ENCODE measurements at places on chromosomes 7 and 10.

GRCh38 chr10:97771055-97771891 lies 526 bp downstream of the SFRP5 start:
- DNase-seq: no peak

DNA sequence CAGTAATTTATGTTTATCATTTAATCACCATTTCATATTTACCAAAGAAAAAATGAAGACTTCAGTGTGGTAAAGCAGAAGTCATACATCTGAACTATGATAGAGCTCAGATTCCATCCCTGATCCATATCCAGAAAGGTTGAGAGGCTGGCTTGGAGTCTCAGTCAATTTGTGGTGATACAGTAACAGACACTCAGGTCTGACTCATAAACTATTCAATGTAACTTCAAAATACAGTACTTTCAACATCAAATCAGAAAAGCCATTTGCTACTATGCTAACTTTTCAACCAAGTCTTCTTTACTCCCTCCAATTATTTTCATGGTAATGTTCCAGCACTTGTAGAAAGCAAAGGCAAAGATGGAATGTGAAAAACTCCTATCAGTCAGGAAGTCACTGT lies 190.4 kb downstream of the HDAC9 start:
- DNase-seq: no peak

DNA sequence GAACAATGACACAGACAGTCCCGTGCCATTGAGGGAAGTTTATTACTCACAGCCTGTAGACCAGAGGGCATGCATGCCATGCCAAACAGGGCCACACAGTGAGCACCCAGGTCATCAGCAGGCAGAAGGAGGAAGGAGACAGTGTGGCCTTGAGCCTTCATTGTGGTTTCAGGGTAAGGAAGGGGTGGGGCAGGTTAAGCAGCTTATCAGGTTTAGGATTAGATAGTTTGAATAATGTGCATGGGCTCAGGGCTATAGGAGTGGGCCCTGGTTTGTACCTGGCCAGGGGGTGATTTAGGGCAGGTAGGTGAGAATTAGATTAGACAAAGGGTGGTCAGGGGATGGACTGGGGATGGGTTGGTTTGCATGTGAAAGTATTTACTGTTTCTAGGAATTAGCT lies 67.9 kb downstream of the ADCY1 start:
- no peak for DNase-seq

DNA sequence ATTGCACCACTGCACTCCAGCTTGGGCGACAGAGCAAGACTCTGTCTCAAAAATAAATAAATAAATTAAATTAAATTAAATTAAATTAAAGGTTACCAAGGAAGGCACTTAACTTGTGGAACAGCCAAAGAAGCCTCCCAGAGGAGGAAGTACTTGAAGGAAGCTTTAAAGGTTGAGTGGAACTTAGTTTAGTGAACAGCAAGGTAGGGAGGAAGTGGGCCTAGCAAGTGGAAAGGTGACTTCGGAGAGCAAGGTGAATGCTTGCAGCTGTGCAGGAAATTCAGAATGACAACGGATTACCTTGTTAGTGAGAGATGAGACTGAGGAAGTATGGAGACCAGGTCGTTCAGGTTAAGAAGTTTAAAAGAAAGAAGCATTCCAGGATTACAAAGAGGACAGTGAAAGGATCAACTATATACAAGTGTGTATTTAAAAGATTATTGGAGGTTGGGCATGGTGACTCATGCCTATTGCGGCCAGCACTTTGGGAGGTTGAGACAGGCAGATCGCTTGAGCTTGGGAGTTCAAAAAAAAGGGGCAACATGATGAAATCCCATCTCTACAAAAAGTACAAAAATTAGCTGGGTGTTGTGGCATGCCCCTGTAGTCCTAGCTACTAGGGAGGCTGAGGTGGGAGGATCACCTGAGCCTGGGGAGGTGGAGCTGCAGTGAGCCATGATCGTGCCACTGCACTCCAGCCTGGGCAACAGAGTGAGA lies 12.8 kb upstream of the RPEL1 start:
- no peak for DNase-seq

DNA sequence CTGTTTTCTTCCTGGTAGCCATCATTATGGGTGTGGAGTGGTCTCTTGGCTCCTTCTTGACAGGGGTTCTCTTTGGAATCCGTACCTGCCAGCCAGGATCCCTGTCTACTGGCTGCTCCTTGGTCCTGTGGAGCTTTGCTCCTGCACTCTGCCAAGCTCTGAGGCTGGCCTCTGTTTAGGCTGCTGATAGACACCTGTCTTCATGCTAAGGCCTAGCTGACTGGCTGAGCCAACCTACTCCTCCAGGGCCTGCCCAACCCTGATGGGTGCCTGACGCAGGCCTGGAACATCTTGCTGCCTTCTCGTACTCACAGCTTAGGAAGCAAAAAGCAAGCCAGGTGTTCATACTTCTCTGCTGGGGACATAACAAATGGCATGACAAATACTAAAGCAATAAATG lies 333.6 kb upstream of the ZNF32 start:
- no peak for DNase-seq

- DNase-seq: no peak
These were observed 96.3 kb upstream of the ANKRD1 start for GRCh38 chr10:91017198-91017597.

DNA sequence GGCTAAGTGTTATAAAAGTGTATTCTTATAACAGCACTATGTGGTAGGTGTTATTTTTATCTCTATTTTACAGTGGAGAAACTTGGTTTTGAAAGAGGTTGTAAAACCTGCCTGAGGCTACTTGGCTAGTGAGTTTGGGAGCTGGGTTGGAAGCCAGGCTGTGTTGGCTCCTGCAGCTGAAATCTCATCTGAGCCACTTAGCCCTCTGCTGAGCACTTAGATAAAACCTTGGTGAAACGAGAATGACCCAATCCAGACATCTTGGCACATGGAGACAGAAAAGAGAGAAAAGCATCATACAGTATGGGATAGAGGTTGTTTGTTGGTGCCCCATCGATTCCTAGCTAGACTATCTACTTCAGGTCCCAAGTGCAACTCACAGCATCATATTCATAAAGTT lies 37.4 kb downstream of the BLNK start:
- no peak for DNase-seq

DNA sequence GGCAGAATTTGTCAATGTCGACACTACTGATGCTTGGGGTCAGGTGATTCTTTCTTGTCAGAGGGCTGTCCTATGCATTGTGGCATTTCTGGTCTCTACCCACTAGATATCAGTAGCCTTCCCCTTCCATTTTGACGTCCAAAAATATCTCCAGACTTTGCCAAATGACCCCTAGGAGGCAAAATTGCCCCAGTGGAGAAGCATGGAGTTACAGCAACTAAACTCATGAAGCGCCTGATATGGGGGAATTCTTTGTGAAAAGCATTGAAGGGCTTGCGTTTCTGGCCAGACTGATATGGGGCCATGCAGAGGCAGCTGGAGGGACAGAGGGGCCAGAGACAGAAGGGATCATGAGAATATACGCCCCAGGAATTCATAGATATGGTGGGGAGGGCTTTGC lies 43.6 kb downstream of the ADRB1 start:
- no peak for DNase-seq

- DNase-seq: no peak
These were observed 137.8 kb downstream of the ACTR3B start for GRCh38 chr7:152897401-152897800.

DNA sequence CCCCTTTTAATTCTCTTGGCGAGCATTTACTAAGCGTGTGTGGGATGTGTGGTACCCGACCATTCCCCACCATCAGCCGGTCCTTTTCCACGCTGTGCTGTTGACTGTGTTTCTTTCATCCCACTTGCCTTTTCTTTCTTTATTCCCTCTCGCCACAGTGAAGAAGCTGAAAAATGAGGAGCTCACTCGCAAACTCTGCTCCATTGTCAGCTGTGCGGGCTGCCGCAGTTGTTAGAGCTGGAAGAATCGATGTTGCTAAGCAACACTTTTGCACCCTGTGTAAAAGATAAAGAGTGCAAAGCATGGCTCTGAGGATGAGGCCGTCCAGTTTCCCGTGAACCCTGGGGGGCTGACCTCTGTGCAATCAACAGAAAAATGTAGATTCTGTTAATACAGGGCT lies 203.1 kb upstream of the NEBL start:
- DNase-seq: no peak

DNA sequence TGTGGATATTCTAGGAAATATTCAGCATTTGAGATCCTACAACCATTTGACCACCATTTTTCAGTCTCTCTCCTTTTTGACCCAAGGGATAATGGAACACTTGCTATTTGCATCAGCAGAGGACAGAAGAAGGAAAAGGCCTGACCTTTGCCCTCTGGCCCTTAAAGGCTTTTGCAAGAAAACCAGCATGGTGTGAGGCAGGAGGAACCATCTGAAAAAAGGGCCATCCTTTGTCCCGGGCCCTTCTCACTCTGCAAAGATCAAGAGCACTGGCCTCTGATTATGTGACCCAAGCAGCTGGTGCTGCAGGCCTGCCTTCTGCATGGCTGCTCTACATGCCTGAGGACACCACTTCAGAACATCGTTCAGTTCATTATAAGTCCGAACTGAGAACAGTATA lies 133.3 kb upstream of the STK17A start:
- DNase-seq: no peak

GRCh38 chr7:119886007-119886406 lies 387.0 kb upstream of the KCND2 start:
- DNase-seq: no peak

DNA sequence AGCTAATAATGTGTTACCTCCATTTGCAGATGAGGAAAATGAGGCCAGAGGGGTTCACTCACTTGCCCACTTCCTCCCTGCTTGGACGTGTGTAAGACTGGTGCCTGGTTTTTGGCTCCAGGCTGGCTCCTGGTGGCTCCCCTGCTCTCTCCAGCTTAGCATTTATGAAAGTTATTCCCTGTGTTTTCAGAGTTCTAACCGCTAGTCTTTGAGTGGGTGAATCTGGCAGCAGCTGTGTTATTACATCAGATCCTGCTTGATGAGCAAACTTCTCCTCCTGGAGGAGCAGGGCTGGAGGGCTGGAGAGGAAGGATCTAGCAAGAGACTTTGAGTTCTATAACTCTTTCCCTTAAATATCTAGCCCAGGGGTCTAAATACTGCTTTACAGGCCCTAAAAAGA lies 80.9 kb upstream of the AGBL3 start:
- DNase-seq: peak; percentile 76

DNA sequence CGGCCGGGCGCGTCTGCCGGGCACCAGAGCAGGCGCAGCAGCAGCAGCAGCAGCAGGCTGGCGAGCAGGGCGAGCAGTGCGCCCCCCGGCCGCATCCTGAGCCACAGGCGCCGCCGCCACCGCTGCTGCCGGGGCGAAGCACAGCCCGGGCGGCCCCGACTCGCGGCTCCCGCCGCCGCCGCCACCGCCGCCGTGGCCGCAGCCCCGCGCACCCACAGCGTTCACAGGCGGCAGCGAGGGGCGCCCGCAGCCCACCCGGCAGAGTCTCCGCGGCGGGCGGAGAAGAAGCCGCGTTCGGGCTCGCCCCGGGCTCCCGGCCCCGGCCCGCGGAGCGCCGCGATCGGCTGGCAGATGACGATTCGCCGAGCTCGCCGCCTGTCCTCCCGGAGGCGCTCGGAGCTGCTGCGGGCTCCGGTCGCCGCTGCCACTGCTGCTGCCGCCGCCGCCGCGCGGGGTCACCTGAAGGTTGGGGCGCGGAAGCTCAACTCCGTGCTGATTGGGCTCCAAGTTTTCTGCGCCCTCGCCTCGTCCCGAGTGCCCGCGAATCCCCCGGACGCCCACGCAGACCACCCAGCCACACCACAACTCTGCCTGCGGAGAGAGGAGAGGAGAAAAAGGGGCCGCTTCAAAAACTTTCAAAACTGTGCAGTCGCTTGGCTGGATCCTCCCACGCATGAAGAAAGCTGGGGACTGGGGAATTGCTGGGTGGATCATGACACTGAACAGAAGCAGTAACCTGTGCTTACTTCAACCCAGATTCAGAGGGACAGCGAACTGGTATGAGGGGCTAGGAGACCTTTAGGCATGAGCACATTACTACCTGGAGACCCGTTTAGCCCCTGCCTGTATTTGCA lies at the start of gene ST8SIA6:
ST8SIA6 (minus strand) TSS at position 435 of the 854 bp plus-strand sequence; CDS start at position 95, 340 bp downstream.
- peak; percentile 76 for DNase-seq

GRCh38 chr7:106075937-106076336 lies 36.2 kb downstream of the SYPL1 start:
- no peak for DNase-seq

- no peak for DNase-seq
These were observed 36.8 kb upstream of the AOAH start for GRCh38 chr7:36760856-36761762.

DNA sequence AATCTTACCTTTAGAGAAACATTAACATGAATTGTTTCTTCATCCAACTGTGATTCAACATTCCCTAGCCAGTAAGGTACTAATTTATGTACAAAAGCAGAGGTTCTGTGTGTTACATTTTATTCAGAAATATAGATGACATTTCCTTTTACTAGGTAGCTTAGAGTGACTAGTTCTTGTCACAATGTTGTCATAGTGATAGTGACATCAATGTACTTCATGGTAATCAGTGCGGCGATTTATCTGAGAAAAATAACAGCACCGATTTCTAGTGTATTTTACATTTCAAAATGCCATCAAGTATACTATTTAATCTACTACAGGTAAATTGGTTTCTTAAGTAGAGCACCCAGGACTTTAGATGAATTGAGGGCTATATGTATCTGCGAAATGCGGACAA lies 72.1 kb upstream of the DGKB start:
- DNase-seq: no peak

- peak; percentile 81 for DNase-seq
These were observed at the start of gene CPED1 for GRCh38 chr7:120988591-120989256. Gene CPED1 (plus strand): TSS chr7:120988711. CDS start chr7:120989622, 911 bp downstream.

DNA sequence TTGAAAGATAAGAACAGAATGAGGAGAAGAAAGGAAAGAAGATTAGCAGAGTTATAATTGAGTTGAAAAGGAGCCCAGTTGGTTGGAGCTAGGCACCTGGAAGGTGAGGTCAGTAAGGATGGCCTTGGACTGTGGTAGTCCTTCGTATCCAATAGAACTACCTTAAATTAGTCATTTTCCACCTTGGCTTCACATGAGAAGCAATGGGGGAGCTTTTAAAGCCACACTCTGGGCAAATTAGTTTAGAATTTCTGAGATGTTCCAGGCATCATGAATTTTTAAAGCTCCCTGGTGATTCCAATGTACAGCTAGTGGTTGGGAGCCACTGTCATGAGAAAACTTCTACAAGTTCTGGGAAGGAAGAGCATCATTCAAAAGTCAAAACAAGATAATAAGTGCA lies 27.3 kb upstream of the CYP3A5 start:
- no peak for DNase-seq

- no peak for DNase-seq
These were observed 121.7 kb downstream of the DOCK4 start for GRCh38 chr7:112084520-112084971.

- peak; percentile 15 for DNase-seq
These were observed 202.6 kb upstream of the FOXK1 start for GRCh38 chr7:4479367-4480039.

- no peak for DNase-seq
These were observed 1199.2 kb downstream of the SORCS3 start for GRCh38 chr10:105840288-105840770.

GRCh38 chr10:132209130-132209529 lies 22.4 kb downstream of the DPYSL4 start:
- DNase-seq: no peak

GRCh38 chr7:101940151-101940550 lies 122.7 kb downstream of the CUX1 start:
- no peak for DNase-seq

Measured in right hindlimb (tissue), 1 donor.